Endothelial cell of umbilical vein (primary cell): ENCODE measurements at places on chromosomes 11 and 22.

DNA sequence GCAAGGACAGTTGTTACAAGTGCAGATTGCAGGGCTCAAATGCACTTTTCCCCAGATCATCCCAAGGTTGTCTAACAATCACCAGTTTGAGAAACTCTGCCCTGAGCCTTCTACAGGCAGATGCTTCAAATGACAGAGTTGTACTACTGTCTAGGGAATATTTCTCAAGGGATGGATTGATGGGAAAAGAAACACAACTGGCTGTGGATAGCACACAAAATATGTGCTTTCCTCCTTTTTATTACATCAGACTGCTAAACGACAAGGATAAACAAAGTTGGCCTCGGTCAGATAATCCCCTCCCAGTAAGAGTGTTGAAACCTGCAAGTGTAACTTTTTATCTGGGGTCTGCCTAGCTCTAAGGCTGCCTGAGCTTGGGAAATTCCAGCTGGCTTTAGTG is 46.6 kb upstream of the SORL1-AS1 start:
- no peak for DNase-seq

- DNase-seq: peak; percentile 79
These were observed 857 bp downstream of the ARCN1 start for GRCh38 chr11:118572981-118573550.

DNA sequence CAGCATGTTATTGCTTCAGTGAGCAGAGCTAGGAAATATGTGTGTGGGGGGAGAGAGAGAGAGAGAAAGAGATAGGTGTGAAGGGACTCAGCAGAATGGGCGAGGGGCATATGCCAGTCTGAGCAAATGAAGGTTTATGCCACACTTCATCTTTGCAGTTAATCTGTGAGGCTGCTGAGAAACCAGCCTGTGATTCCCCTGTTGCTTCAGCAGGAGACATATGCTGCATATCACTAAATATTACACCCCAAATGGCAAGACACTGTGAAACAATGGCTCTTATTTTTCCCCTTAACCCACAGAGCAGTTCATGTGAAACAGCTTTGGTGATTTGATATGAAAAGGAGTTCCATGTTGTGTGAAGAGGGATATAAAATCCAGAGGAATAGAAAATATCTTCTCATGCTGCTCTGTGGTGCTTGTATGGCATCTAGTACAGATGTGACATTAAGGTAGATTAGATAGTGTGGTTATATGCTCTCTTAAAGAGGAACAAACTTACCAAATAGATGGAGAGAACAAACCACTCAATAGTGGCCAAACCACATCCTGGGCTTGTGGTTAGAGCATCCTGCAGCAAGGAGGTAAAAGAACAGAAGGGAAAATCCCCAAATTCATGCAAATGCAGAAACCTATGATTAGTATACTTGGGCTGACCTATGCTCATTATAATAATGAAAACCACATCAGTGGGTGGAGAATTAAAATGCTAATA is 864.2 kb downstream of the FAM181B start:
- no peak for DNase-seq

GRCh38 chr11:70489276-70489675 is 90.9 kb downstream of the CTTN start:
- no peak for DNase-seq

DNA sequence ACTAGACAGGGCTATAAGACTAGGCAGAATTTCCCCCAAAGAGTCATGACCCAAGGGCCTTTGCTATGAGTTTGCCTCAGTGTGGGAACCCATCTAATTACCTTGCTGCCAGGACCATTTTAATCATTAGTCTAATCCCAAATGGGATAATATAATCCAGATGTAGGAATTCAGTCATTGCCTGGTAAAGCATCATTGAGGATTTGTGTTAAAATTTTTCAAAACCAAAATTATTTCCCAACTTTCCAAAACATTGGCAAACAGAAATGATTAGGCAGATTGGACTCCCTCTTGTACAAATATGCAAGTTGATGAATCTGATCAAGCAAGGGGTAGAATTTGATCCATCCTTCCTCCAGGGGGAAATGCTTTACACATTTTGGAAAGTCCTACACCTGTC is 16.2 kb upstream of the MMP13 start:
- DNase-seq: no peak

- DNase-seq: no peak
These were observed 1.3 kb downstream of the ACR start for GRCh38 chr22:50739279-50739691.

- DNase-seq: peak; percentile 60
These were observed 75.1 kb upstream of the TSPAN18 start for GRCh38 chr11:44651535-44652155.
